ENCODE measurements at places on chromosomes 11 and 22. TPM values are rescaled to one million over a fixed set of nuclear protein-coding genes. Genes with fewer than 3 reads are reported as not detected.

The NXPE2 gene
- not detected for total RNA-seq

The KDM4E gene
- total RNA-seq = not detected

- H3K27me3 ChIP-seq = no peaks in the 10 kb centered on the region
- H3K36me3 ChIP-seq = no peaks in the 10 kb centered on the region
- H3K4me1 ChIP-seq = peaks cover 63% of the 10 kb centered on the region
- peak overlapping the region; percentile 61 for H3K27ac ChIP-seq
- no peak for DNase-seq
Observed at GRCh38 chr11:78350091-78350645, 67.5 kb downstream of the GAB2 start.

- H3K36me3 ChIP-seq = no peaks in the 10 kb centered on the region
- no peaks in the 10 kb centered on the region for H3K27me3 ChIP-seq
- no peak for DNase-seq
- no peak overlapping the region for H3K27ac ChIP-seq
- no peaks in the 10 kb centered on the region for H3K4me1 ChIP-seq
Observed at GRCh38 chr11:115674176-115674936, 170.1 kb upstream of the CADM1 start.

DNA sequence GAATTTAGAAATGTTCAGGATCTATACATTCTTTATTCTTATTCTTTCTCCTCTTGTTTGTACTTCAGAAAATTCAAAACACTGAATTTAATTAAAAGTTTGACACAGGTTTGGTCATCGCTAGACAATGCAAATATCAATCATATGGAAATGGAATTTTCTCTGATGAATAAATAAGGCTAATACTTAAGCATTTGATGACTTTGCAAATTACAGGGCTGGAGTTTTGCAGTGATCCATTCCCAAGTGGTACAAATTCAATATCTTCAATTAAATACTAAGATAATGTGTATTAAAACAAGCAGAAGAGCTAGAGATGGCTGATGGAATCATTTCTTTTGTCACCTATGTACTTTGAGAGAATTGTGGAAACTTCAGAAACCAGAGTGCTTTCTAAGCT, 439.6 kb downstream of the DYNC2H1 start:
- DNase-seq = no peak
- no peaks in the 10 kb centered on the region for H3K4me1 ChIP-seq
- H3K4me3 ChIP-seq = no peak overlapping the region
- H3K36me3 ChIP-seq = no peaks in the 10 kb centered on the region

GRCh38 chr11:115819014-115819413, 314.8 kb upstream of the CADM1 start:
- no peaks in the 10 kb centered on the region for H3K4me1 ChIP-seq
- H3K36me3 ChIP-seq = no peaks in the 10 kb centered on the region
- DNase-seq = no peak

DNA sequence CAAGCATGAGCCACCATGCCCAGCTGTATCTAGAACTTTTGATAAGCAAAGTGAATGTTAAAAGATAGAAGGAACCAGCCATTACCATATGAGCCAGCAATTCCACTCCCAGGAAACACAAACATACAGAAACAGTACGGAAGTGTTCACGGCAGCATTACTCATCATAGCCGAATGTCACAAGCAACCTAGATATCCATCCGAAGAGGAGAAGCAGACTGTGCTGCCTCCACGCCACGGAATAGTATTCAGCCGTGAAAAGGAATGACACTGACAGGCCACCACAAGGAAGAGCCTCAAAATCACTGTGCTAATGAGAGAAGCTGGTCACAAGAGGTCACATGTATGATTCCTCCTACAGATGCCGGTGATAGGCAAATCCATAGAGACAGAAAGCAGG, 17.6 kb upstream of the MGAT3 start:
- H3K27ac ChIP-seq = no peak overlapping the region
- H3K27me3 ChIP-seq = no peaks in the 10 kb centered on the region
- no peak for DNase-seq
- H3K36me3 ChIP-seq = no peaks in the 10 kb centered on the region
- no peak overlapping the region for H3K4me3 ChIP-seq

DNA sequence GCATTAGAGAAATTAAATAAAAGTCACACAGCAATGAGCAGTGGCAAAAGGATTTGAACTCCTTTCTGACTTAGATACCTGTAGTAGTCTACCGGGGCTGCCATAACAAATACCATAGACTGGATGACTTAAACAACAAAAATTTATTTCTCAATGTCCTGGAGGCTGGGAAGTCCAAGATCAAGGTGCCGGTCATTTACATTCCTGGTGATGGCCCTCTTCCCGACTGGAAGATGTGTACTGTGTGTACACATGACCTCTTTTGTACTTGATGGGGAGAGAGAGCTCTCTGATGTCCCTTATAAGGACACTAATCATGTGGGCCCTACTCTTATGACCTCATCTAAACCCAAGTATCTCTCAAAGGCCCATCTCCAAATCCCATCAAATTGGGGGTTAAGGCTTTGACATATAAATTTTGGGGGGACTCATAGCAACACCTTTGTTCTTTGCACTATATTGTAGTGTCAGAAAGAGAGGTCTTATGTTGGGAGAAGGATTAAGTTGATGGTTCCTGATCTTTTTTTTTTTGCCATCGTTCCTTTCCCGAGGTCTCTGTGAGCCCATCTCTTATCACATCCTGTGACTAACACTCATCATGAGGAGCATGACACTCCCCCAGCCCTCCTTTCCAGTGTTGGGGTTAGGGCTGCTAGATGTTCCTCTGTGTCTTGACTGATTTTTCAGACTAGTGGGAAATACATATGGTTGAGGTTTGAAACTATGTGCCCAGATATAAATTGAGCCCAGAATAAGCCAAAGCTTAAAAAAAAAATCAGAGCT, 104.3 kb downstream of the TRAF6 start:
- H3K36me3 ChIP-seq = no peaks in the 10 kb centered on the region
- H3K27ac ChIP-seq = no peak overlapping the region
- no peak for DNase-seq
- no peak overlapping the region for H3K4me3 ChIP-seq

DNA sequence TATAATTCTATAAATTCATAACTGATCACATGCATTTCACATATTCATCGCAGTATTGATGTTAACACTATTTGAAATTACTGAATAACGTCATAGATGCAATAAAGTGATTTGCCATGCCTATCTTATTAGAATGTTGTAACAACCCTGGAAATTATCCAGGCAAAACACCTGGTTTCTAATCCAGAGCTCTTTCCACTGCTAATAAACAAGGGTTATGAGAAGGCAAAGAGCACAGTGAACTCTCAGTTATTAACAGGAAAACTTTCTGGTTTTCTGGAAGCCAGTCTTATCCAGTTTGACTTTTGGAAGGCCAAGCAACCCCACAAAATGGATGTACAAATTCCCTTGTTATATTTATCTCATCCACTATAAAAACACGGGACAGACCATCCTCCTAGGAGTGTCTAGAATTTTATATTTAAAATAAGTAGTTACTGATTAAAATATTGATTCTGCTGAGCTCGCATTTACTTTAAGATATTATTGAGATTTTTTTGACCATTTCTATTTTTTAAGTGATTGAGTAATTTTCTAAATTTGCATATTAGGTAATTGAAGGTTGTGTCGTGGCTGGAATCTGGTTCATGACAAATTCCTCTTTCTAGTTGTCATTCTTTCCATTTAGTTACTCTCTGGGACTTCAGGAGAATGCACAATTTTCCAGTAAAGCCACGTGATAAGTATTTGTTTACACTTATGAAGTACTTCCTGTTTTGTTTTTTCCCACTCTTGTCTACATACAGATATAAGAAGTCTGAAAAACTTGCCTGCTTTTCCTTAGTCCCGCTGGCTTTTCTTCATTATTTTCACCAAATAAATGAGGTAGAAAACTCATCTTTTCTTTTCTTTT, 47.9 kb downstream of the DCUN1D5 start:
- no peaks in the 10 kb centered on the region for H3K4me1 ChIP-seq
- DNase-seq = no peak
- H3K4me3 ChIP-seq = no peak overlapping the region

GRCh38 chr11:23359297-23359696, 499.0 kb upstream of the CCDC179 start:
- H3K36me3 ChIP-seq = no peaks in the 10 kb centered on the region
- DNase-seq = no peak
- no peak overlapping the region for H3K27ac ChIP-seq
- no peaks in the 10 kb centered on the region for H3K4me1 ChIP-seq
- no peaks in the 10 kb centered on the region for H3K27me3 ChIP-seq

DNA sequence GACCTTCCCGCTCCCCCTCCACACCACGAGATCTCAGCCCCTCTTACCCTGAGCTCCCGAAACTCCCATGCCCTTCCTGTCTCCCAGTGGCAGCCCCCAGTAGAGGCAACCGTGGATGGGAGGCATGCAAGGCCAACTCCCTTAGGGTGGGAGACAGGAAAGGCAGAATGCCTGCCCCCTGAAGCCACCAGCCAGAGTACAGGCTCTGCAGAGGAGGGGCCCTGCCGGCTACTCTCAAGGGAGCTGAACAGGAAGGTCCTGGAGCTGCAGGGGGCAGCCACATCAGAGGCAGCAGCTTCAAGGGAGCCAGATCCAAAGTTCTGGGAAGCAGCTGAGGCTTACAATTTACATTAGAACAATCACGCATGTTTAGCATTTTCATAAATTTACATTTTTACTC, 38.3 kb downstream of the PDE2A start:
- H3K36me3 ChIP-seq = no peaks in the 10 kb centered on the region
- peaks cover 6% of the 10 kb centered on the region for H3K27me3 ChIP-seq
- DNase-seq = no peak

DNA sequence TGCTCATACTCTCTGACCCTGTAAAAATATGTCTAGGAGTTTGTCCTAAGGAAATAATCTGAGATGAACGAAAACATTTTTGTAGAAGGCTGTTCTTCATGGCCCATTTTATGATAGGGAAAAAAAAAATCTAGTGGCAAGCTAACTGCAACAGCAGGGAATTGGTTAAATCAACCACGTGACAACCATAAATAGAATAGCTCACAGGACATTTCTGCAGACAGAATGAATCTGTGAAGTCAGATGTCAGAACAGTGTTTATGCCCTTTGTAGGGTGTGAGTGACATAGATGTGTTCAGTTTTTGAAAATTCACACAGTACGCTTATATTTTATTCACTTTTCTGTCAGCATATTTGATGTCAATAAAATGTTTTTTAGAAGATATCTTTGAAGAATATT, 16.1 kb downstream of the ARHGAP1 start:
- no peaks in the 10 kb centered on the region for H3K4me1 ChIP-seq
- no peak for DNase-seq

DNA sequence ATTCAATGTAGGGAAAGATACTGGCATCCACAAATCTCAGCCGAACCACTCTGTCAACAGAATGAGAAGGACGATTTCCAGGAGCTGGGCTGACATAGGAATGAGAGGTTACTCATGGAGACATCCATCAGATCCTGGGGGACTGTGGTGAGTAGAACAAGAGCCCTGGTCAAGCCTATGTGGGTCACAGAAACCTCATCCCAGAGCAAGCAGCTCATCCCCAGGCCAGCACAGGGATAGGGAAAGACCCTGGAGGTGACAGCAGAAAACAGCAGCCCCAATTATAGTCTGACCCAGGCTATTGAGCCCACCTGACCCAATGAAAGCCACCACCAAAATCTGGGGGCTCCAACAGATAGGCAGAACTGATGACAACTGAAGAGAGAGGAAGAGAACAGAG, 128.0 kb upstream of the SERPIND1 start:
- H3K4me3 ChIP-seq = no peak overlapping the region
- H3K4me1 ChIP-seq = no peaks in the 10 kb centered on the region
- no peaks in the 10 kb centered on the region for H3K36me3 ChIP-seq
- DNase-seq = peak; percentile 53
- H3K27me3 ChIP-seq = no peaks in the 10 kb centered on the region

- H3K27me3 ChIP-seq = no peaks in the 10 kb centered on the region
- H3K4me1 ChIP-seq = no peaks in the 10 kb centered on the region
- H3K36me3 ChIP-seq = no peaks in the 10 kb centered on the region
- H3K27ac ChIP-seq = no peak overlapping the region
Observed at GRCh38 chr11:131041331-131042040, 125.2 kb upstream of the SNX19 start.

GRCh38 chr22:19880786-19881569, 26.3 kb upstream of the GNB1L start:
- peak; percentile 76 for DNase-seq
- H3K36me3 ChIP-seq = peaks cover 10% of the 10 kb centered on the region
- peaks cover 16% of the 10 kb centered on the region for H3K4me1 ChIP-seq
- no peak overlapping the region for H3K27ac ChIP-seq
- H3K4me3 ChIP-seq = peak overlapping the region; percentile 28
- no peaks in the 10 kb centered on the region for H3K27me3 ChIP-seq

DNA sequence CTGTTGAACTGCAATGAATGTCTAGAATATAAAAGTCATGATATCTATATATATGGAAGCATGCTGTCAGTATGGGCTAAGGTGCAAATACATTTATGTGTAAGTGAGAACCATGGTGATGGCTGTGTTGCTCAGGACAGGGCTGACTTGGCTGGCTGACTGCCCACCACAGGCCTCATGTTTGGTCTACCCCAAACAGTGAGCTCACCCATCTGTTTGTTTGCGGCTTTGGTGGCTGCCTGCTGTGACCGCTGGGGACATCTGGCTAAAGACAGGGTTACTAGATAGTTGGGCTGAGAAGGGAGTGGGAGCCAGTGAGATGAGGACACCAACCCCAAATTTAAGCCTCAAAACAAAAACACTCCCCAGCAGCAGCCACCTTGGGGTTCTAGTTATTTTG, 6.3 kb downstream of the CD44 start:
- DNase-seq = no peak
- no peak overlapping the region for H3K4me3 ChIP-seq
- no peaks in the 10 kb centered on the region for H3K27me3 ChIP-seq
- H3K36me3 ChIP-seq = peaks cover 3% of the 10 kb centered on the region

Data from ascending aorta (tissue), 2 donors.